ENCODE measurements at places on chromosomes 11 and 22.

GRCh38 chr11:130692220-130692619, 224.1 kb downstream of the SNX19 start:
- DNase-seq, result no peak

- no peak for DNase-seq
Measured at GRCh38 chr22:44407987-44408828, 89.8 kb downstream of the RTL6 start.

DNA sequence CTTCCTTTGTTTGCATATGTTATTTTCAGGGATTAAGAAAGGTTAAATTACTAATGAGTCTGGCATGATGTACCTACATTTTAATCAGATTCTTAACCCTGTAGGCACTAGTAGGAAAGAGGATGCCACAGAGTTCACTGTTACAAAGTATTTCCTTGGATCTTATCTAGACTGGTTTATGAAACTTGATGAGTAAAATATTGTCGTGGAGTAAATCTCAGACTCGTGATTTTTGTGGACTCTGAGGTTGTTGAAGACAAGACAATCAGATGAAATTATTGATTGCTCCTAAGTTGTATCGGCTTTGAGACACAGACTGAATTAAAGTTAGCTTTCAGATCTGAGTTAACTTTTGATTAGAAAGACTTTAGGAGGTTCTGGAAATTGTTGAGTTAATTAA, 6.0 kb downstream of the KMT2A start:
- DNase-seq, result no peak

DNA sequence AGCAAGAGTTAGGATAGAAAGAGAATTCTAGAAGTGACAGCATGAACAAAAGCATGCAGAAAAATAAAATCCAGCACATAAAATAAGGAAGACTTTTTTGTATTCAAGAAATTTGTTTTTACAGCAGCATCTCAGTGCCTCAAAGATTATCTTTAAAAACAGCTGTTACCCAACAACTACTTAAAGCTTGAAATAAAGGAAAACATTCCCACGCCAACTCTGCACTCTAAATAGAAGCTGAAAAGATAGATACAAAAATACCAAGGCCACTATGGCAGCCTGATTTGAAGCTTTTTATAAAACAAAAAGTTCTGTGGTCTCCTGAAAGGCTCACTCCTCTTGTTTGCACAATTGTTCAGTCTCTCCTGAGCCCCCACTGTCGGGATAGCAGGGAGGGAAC, 83.6 kb upstream of the LRRC55 start:
- no peak for DNase-seq

- DNase-seq, result peak; percentile 91
Measured at GRCh38 chr11:20110908-20111669, 49.2 kb downstream of the DBX1 start.

GRCh38 chr11:123425367-123425766, 4.7 kb upstream of the GRAMD1B start:
- no peak for DNase-seq

DNA sequence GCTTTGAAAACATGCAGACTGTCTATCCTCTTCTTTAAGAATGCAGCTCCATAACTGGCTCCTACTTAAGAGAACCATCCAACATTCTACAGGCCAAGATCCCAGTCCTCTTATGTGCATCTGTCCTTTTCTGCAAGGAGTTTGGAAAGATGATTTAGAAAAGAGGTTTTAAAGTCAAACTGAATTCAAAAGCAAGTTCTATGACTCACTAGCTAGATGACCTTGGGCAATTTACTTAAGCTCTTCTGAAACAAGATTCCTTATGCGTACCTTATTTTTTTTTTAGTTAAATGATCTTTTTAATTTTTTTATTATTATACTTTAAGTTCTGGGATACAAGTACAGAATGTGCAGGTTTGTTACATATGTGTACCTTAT, 29.2 kb downstream of the GUCY1A2 start:
- DNase-seq, result no peak

GRCh38 chr22:38125751-38126201, 15.3 kb upstream of the BAIAP2L2 start:
- no peak for DNase-seq

- peak; percentile 91 for DNase-seq
Measured at GRCh38 chr11:68383976-68384501, 71.6 kb downstream of the LRP5 start.

DNA sequence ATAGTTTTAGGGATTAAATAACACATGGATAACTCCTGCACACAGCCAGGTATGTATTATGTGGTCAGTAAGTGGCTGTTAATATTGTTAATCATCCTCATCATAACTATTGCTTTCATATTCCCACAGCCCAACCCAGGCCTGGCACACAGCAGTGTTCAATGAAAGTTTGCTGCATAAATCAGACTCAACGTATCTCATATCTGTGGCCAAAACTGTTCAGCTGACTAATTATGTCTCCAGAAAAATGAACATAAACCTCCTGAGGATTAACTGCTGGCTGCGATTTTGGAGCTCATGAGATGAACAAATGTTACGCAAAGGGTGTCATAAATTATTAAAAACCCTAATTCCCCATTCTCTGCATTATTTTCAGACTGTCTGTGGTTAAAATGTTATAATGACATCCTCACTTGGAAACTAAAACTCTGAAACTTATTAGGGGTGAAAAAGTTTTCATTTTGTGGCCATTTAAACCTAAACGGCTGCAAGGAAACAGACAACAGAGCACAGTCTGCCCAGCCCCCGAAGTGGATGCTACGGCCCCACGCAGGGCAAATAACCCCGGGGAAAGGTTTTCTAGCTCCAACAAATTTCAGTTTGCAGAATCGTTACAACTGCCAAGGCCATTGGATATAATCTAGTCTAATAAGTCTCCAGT, 17.3 kb downstream of the ABCC8 start:
- DNase-seq, result no peak

GRCh38 chr11:128595221-128595620, 7.9 kb upstream of the ETS1 start:
- no peak for DNase-seq

DNA sequence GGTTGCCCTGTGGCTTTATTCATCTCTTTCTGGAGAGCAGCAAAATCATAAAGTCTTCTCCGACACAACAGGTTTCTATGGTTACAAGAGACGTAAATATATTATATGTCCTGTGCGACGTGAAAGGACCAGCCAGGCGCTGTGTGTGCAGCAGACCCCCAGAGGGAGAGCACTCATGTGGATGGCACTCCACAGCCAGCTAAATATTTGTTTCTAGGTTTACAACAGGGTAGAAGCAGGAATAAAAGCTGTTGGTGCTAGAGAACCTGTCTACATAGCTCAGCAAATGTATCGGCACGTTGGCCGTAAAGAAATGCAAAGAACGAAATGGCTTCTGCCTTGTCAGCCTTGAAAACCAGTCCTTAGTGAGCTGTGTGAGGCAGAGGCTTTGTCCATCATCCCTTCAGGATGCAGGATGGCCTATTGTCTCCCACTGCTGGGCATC, 133.8 kb upstream of the PITPNB start:
- no peak for DNase-seq

- DNase-seq, result no peak
Measured at GRCh38 chr11:12808519-12808918, 134.3 kb downstream of the TEAD1 start.

DNA sequence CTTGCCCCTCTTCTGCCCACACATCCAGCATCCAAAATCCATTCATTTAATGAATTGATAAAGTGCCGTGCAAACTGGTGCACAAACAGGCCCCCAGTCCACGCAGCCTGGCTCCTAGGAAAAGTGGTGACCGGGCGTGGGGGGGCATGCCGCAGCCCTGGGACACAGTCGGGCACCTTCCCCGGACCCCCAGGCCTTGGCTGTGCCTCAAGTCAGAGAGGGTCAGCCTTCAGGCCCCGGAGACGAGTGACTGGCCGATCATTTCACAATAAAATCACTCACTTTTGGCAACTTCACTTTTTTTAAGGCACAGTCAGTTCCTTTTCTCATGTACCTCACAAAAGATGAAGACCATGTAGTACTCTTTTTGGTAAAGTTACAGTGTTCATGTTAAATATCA, 8.0 kb downstream of the CDPF1 start:
- no peak for DNase-seq

DNA sequence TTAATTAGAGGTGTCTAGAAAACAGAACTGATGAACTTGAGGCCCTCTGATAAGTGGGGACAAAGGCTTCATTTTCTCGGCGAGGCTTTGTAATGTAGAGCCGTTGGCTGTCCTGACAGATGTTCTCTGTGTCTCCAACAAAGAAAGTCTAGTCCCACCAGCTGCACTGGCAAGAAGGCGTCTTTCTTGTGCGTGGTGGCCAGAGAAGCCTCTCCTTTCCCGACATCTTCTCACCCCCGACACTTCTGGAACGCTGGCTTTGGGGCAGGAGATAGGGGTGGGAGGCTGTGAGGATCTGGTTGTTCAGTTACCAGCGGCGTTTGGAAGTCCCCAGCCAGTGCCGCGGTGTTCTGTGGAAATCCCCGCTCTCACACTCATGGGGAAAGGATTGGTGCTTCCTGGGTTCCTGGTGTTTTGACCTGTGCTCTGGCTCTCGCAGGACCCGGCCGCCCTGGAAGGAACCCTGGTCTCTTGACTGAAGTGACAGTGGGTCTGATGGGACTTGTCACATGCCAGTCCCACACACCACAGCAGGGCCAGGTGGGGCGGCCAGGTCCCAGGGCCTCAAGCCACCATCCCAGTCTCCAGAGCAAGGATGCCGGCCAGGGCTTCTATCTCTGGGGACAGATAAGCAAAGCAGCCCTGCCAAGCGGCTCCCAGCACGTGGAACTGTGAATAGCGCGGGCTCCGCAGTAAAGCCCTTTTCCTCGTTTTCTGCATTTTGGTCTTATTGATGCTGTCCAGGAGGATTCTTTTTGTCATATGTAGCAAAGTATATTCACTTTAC, 23.2 kb downstream of the FADS2 start:
- DNase-seq, result no peak

DNA sequence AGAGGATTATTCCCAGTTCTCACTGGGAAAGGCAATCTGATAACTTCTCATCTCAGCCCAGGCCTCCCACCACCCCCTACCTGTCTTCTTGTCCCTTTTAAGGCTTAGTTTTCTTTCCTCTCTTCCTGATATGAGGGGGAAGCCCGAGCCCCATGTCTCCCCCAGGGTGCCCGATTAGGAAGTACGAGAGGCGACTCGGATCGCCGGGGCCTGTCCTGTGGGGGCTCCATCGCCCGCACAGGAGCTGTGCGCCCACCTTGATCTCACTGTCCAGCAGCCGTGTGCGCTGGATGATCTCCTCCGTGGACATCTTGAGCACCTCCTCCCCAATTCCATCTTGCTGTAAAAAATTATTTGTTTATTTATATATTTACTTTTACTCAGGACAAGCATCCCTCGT, 628 bp downstream of the PSMC3 start:
- no peak for DNase-seq

GRCh38 chr11:123587044-123587443, 67.4 kb downstream of the SCN3B start:
- DNase-seq, result no peak

GRCh38 chr11:77009533-77010160, 24.6 kb upstream of the B3GNT6 start:
- no peak for DNase-seq

- peak; percentile 17 for DNase-seq
Measured at GRCh38 chr11:104899226-104899625, 966 bp upstream of the CASP12 start.

DNA sequence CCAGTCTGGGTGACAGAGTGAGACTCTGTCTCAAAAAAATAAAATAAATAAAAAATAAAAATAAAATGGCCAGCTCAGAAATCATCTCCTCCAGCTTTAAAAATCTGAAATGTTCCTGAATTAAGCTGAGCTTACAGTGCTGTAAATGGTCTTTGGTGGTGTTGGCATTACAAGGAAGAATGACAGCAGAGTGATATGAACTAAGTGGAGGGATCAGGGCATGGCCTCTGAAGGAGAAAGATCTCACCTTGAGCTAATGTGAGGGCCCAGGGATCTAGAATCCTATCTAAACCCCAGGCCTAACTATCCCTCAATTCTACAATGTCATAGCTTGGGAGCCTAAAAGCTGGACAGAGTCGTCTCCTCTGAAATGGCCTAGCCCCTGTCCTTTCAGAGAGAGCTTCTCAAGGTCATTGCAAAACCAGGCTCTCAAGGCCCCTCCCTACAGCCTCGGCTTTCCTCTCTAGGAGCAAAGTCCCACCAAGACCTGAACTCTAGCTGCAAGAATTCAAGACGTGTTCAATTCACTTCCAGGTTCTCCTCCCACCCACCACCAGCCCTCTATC, 345.4 kb downstream of the BUD13 start:
- no peak for DNase-seq

DNA sequence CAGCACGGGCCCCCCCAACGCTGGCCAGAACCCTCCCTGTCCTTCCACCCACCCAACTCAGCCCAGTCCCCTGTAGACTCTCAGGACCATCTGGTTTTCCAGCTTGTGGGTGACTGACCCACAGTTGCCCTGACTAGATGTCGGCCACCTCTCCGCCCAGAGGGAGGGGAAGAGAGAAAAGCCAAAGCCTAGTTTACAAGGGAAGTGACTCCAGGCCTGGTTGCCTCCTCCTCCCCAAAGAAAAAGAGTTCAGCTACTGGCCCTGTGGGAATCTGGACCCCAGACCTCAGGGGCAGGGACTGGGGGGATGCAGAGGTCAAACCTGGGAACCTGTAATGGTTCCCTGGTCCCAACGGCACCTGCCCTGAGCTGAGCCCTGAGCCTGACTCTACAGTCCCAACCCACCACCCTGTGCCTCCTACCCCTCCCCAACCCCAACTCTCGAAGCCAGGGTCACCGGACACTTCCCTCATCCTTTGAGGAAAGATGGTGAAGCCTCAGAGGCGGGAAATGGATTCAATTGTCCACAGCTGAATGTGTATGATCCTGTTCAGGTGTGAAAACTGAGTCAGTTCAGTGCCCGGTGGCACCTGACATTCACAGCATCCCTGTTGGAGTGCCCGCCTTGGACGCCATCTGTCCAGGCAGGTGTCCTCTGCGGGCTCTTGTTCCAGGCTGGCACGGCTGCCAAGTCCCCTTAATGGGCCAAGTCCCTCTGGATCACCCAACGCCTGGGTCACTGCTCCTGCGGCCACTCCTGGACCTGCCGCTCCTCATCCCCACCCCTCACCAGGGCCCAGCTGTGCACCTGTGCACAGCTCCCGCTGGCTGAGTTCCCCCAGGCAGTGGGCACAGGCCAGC, 21.0 kb upstream of the WNT7B start:
- DNase-seq, result no peak

DNA sequence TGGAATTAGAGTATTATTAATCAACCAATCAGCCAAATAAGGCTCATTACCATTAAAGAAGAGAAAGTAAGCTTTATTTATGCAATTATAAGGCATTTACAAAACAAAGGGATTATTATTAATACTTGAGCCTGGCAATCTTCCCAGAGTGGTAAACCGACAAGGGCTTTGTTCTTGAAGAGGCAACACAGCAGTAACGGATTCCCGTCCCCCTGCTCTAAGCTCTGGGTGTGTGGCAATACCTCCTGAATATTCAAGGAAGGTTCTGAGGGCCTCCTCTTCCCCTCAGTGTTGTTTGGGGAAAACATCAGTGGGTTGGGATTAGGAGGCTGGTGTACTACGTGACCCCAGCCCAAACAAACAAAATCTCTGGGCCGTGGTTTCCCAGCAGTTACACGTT, 176.5 kb downstream of the TENM4 start:
- no peak for DNase-seq

All from iPS-NIHi11 (cell line).